Activated CD4-positive, CD25-positive, alpha-beta regulatory T cell treated with anti-CD3 and anti-CD28 coated beads, Interleukin-2, amount 50 U/mL, for 16 hours (primary cell): ENCODE measurements at places on chromosomes 12 and 14.
A peak's percentile ranks its signal among the peaks of the same experiment; 100 is the strongest.

- no peak for DNase-seq
Observed at GRCh38 chr12:130715998-130716968, at the start of gene RIMBP2. RIMBP2 (minus strand) TSS chr12:130716299; CDS start chr12:130479013, 237,286 bp downstream.

- no peak for DNase-seq
Observed at GRCh38 chr12:50685641-50686040, 78.3 kb upstream of the ATF1 start.

- DNase-seq, result no peak
Observed at GRCh38 chr12:29053567-29053966, 95.5 kb upstream of the FAR2 start.

DNA sequence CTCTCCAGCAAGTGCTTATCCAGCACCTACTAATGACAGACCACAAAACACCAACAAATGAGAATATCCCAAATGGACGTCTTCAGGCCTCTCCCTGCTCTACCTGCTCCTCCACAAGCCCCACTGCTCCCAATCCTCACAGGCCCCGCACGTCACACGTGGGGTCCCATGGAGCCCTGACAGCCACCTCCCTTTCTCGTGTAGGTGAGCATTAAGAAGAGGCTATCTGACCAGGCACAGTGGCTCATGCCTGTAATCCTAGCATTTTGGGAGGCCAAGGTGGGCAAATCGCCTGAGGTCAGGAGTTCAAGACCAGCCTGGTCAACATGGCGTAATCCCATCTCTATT, 5.4 kb downstream of the RIMBP2 start:
- DNase-seq, result no peak

DNA sequence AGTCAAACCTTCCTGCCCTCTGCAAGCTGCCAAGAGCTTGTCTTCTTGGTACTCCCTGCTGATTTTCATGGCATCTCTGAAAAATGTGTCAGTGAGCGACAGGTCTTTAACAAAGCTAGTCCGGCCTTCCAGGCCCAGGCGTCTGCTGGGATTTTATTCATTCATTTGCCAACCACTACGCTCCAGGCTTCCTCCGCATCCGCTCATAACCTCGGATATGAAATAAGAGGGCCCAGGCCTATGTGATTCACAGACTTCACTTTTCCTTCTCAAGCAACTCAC, 13.8 kb downstream of the TSPAN9 start:
- no peak for DNase-seq

- DNase-seq, result no peak
Observed at GRCh38 chr12:64889434-64890216, 65.2 kb downstream of the TBC1D30 start.

DNA sequence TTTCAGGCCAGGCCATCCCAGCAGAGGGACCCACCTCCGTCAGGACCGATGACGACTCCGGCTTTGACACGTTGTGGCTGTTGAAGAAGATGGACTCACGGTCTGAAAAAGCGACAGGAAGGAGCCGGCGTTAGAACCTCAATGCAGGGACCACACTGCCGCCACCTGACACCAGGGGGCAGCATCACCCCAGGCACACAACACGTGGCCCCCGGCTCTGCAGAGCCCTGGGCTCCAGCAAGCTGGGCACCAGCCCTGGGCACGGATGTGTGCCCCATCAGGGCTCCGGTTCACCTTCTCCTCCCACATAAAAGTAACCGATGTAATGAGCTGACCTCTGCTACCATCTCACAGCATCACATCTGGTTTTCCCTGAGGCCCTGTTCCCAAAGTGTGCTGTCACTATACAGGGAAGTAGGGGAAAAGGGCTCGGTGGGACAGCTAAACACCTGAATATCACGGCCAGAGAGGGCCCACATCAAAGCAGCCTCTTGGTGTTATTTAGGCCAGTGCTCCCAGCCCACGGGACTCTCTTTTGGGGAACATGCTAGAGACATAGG, 29.0 kb downstream of the CHGA start:
- peak; percentile 63 for DNase-seq

DNA sequence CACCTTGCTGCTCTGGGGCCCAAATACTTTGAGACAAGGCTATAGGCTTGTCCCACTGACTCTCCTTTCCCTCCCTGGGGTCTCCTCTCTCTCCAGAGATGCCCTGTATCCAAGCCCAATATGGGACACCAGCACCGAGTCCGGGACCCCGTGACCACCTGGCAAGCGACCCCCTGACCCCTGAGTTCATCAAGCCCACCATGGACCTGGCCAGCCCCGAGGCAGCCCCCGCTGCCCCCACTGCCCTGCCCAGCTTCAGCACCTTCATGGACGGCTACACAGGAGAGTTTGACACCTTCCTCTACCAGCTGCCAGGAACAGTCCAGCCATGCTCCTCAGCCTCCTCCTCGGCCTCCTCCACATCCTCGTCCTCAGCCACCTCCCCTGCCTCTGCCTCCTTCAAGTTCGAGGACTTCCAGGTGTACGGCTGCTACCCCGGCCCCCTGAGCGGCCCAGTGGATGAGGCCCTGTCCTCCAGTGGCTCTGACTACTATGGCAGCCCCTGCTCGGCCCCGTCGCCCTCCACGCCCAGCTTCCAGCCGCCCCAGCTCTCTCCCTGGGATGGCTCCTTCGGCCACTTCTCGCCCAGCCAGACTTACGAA, 3.1 kb downstream of the NR4A1 start:
- DNase-seq, result no peak

DNA sequence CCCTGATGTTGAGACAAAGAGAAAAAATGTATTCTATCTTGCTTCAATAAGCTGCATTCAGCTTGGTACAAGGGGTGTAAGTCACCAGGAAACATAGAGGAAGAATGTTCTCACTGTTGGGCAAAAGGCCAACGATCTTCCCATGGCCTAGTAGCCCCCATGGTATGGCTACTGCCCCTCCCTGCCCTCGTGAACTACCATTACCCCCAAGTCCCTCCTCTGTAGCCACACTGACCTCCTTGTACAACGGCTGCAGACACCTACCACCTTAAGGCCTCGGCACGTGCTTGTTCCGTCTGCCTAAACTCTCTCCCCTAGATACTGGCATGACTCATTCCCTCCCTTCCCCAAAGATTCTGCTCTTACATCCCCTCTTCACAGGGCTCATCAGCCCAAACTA, 81.9 kb upstream of the ANO2 start:
- DNase-seq, result no peak

DNA sequence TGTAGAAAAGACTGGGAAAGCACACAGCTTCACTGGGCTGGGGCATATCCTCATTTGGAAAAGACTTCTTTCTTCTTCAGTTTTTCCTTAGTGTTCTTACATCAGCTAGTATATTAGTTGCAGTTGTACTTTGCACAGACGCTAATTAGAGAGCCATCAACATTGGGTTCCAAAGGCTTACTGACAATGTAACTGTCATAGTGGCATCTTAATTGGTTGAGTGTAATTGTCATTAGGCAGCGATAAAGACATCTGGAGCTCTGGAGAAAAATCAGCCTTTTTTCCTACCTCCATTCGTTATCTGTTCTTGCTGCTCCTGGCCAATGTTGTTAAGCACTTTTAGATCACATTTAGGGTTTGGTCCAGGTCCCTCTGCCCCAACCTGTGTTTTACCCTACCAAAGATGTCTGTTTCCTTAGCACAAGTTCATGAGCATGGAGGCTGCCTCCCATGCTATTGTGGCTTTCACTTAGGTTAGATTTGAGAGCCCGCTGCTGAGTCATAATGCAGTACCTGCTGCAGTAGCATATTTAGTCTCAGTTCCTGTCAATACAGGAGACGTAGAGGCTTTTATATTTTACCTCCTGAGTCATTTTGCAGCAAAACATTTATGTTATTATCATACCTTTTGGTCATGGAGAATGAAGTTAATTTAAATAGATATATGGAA, 49.2 kb downstream of the FBXW8 start:
- no peak for DNase-seq

- peak; percentile 12 for DNase-seq
Observed at GRCh38 chr14:64755781-64756221, 51.6 kb downstream of the PLEKHG3 start.

DNA sequence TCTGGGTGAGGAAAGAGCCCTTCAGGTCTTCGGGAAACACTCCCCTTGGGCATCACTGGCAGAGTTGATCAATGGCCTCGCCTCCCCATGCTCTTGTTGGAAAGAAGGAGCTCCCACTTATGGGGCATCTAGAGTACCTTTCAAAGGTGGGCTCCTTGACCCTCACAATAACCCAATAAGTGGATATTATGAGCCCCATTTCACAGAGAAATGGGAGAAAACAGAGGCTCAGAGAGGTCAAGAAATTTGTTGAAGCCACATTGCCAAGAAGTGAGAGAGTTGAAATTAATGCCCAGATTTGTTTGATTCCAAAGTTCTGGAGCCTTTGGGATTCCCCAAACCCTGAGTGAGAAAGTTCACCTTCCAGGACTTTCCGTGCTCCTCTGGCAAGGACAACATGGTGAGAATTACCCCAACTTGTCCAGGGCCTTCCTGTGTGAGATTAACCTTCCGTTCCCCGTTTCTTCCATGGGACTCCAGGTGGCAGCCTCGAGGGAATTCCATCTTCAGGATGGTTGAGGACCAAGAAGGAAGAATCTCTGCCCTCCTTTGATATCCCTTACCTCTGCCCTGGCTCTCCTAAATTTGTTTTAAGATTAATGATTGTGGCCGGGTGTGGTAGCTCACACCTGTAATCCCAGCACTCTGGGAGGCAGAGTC, 7.5 kb upstream of the CHD4 start:
- DNase-seq, result no peak

GRCh38 chr12:97714107-97714563, 251.5 kb downstream of the RMST start:
- no peak for DNase-seq

GRCh38 chr12:56299308-56299852, 750 bp downstream of the CS start:
- no peak for DNase-seq

DNA sequence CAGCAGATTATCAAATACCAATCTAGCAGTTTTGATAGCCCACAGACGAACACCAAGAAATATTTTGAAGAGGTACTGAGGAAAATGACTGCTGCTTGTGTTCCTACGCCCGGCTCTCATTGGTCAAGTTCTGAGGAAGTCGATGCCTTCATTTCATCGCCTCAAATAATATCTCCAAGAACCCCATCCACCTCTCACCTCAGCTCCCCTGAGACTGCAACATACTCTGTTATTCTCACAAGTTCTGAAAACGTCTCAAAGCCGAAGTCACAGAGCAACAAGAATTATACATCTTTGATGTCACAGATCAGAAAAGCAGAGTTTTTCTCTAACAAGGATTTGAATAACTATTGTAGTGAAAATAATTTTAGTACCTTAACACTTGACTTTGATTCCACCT, 55.5 kb upstream of the BCAT1 start:
- DNase-seq, result no peak

GRCh38 chr14:37597538-37597913, 2.1 kb downstream of the TTC6 start:
- no peak for DNase-seq

GRCh38 chr12:81170072-81170471, 92.2 kb downstream of the ACSS3 start:
- no peak for DNase-seq

DNA sequence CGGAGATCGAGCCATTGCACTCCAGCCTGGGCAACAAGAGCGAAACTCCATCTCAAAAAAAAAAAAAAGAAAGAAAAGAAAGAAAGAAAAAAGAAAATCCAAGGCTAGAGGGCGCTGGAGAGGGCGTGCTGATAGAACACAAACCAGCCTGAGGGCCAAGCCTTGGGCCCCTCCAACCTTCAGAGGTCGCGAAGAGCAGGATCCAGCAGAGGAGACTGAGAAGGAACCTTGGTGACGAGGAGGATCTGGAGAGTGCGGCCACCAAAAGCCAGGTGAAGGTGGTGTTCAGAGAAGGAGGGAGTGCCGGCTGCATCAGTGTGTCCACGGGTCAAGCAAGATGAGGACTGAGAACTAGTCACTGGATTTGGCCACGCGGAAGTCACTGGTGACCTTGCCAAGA, 4.1 kb upstream of the DYNC1H1 start:
- DNase-seq, result no peak

GRCh38 chr14:99327458-99328250, 55.7 kb upstream of the BCL11B start:
- no peak for DNase-seq

GRCh38 chr14:80055226-80055625, 156.1 kb downstream of the DIO2 start:
- no peak for DNase-seq

DNA sequence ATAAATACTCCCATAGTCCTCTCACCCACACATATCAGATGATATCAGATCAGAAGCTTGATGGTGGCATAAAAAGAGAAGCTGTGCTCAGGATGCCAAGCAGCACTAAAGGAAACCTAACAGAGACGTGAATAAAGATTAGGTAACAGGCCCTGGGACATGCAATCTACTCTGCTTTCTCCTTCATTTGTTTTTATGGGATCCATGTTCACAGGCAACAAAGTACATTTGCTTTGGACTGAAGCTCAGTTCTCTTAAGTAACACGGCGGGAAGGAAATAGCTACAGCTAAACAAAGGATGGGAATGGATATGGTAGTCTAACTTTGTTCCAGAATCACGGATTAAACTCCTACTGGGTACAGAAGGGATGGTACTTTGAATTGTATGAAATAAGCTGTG, 119.5 kb downstream of the TTC7B start:
- no peak for DNase-seq

DNA sequence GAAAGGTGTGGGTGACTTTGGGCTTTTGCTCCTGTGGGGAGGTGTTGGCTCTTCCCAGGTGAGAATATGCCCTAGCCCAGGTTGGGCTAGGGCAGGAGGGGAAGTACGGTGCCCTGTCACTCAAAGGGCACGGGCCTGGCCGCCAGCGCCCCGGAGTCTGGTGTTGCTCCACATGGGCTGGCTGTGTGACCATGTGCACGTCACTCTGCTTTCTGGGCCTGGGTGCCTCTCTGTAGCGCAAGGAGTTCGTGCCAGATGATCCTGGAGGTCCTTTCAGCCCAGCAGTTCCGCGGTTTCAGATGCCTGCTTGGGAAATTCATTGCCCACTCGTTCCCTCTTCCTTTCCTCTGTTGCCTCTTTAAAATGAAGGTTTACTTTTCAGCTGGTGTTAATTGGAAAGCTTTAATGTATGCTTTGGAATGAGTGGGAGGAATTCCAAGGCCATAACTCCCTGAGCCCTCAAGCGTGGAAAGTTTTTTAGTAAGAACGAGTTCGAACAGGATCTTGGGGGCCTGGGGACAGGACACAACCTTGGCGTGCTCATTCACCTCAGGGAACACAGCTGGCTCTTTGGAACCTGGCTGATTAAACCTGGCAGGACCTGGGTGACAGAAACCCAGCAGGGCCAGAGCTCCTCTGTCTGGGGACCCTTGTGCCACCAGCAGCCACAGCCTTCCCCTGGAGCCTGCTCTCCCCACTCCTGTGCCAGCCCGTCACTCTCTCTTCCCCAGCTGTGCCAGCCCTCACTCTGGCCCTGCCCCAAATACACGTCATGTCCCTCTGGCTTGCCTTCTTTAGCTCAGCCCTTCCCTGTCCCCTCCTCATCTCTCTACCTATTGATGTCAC, 42.8 kb downstream of the TSPAN9 start:
- DNase-seq, result no peak

- no peak for DNase-seq
Observed at GRCh38 chr14:88825078-88825458, 617 bp downstream of the TTC8 start.

GRCh38 chr12:114628199-114628598, 55.8 kb downstream of the TBX3 start:
- DNase-seq, result no peak

- no peak for DNase-seq
Observed at GRCh38 chr12:78209846-78210505, 379.3 kb downstream of the NAV3 start.

GRCh38 chr12:114916124-114916523, 232.1 kb upstream of the TBX3 start:
- no peak for DNase-seq
